ENCODE measurements at places on chromosomes 4 and X. TPM values are rescaled to one million over a fixed set of nuclear protein-coding genes. Genes with fewer than 3 reads are reported as not detected.

GRCh38 chr4:94534401-94535312 lies 82.9 kb downstream of the PDLIM5 start:
- DNase-seq, result no peak

The KCNE5 gene
- 4.2 TPM for polyA plus RNA-seq

- DNase-seq, result no peak
Measured at GRCh38 chr4:14744346-14744745, 257.9 kb upstream of the CPEB2 start.

DNA sequence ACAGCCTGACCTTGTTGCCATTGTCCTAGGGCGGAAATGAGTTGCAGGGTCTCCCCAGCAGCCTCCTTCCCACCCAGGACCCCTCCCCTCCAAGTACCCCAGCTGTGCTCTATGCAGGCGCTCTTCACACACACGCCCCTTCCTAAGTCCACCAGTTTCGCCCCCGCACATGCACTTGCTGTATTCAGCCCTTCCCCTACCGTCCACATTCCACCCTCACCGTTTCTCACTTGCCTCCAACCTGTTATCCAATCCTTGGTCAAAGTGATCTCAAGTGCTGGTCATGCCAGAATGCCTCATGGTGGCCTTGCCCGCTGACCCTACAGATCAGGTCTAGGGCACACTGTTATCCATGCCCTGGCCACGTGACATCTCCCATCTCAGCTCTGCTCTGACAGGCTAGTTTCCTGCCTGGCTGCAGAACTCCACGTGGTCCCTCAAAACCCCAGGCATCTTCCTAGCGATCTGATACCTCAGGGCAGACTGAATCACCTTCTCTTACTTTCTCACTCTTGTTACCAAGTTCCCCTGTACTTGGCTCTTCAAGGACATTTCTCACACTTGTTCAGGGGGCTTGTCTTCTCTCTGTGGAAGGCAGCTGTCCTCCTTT lies 39.7 kb downstream of the NSG1 start:
- DNase-seq, result no peak

The PASD1 gene
- polyA plus RNA-seq, result not detected

DNA sequence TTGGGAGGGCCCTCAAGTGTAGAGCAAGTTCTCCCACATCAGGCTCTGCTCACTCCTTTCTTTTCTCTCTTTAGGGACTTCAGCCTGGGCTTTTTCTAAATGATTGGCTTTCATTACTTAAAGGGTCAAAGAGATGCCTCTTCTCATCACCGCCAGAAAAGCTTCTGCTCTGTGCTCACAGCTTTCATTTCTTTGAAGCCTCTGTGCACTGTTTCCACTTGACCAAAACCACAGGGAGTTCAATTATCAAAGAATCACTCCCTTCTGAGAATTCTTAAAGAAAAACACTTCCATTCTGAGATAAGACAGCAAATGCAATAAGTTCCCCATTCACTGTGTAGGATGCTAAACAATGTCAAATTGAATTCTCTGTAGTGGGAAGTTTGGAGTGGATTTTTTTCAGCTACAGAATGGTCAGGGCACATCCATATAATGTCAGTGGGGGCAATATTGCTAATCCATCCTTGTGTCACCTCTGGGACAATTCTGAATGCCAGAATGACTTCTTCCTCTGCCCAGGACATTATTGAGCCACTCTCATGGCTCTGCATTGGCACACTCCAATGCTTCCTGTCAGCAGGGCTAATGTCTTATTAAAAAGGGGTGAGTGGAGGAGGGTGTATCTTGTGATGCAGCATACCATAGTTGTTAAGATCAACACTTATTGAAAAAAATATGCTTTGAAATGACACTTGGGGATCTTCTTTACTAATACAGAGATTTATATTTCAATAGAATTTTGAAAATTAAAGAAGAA lies 217.6 kb downstream of the SNCA start:
- DNase-seq, result no peak
